CD14-positive monocyte (primary cell): ENCODE measurements at places on chromosomes 16 and 17.

- DNase-seq, result no peak
Observed at GRCh38 chr17:12089809-12090384, 69.2 kb downstream of the MAP2K4 start.

DNA sequence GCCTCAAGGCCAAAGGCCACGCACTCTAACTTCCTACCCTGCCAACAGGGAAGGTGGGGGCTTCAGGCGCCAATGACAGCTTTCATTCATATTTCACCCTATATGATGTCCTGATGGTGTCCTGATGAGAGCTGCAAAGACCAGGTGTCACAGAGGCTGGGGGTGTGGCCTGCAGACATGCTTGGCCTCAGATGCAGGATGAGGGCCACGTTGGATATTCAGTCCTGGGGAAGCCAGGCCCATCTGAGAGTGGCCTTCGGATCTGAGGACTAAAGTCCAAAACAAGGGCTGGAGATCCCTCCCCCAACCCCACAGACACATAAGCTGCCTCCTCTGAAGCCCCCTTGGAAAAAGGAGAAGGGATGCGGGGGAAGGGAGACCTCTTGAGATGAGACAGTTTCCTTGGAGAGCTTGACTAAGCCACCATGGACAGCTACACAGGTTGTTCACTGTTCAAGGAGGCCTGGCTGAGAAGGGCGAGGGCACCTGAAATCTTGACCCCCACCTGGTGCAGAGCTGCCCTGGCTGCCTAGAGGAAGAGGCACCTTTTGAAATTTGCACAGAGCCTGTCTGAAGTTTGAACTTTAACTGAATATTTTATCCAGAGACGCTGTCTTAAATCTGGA lies 24.3 kb upstream of the GSG1L start:
- no peak for DNase-seq

DNA sequence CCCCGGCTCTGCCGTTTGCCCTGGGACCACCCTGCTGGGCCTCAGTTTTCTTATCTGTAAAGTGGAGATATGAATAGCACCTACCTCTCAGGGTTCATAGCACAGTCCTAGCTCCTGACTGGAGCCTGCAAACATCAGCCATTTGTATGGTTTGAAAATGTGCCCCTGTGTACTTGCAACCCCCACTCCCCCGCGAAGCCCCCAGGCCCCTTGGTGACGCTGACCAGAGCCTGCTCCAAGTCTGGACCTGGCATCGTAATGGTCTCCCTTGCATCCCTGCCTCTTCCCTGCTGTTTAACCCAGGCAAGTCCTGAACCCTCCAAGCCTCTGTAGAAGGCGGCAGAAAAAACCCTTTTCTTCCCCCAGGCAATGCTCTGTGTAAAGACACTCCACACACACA lies 128.0 kb downstream of the IRF8 start:
- DNase-seq, result no peak

DNA sequence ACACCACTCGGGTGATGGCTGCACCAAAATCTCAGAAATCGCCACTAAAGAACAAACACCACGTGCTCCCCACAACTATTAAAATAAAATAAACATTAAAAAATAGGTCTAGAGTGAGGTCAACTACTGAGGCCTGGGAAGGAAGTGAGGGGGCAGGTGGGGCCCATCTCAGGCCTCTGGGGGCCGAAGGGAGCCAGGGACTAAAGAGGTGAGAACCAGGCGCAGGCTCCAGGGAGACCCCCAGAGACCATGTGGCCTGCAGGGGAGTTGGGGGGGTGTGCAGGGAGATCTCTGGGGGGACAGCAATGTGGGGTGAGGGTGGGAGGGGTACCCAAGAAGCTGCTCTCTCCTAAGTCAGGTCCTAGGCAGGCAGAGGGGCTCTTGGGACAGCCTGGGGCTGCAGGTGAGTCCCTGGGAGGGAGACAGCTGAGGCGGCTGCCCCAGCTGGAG lies 111.3 kb upstream of the SMURF2 start:
- DNase-seq, result no peak

GRCh38 chr16:57038166-57038565 lies 48.8 kb downstream of the NLRC5 start:
- no peak for DNase-seq

GRCh38 chr17:47253541-47254402 lies at the start of gene ITGB3:
Gene ITGB3, plus strand, starts transcription at chr17:47253827. Its CDS starts 35 bp downstream, at chr17:47253862.
- DNase-seq, result peak; percentile 29

DNA sequence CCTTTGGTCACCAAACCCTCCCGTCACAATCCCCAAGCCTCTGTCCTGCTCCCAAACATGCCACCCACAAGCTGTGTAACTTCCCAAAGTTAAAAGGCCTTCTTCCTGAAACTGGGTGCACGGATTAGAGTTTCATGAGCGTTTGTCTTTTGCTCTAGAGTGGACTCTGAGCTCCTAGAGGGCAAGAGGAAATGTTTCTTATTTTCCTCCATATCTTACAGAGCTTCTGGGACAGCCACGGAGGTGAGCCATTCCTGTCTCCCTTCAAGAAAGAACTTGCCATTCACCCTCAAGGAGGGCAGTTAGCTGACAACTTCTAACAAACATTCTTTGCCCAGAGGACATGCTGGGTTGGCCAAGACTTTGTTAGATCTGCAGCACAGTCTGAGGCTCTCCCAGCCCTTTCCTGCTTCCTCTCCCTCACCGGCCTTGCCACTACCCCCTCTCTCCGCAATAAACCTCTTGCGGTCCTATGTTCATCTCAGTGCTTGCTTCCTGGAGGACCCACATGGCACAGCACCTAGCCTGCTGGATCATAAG lies 2.6 kb upstream of the MYCBPAP start:
- no peak for DNase-seq

DNA sequence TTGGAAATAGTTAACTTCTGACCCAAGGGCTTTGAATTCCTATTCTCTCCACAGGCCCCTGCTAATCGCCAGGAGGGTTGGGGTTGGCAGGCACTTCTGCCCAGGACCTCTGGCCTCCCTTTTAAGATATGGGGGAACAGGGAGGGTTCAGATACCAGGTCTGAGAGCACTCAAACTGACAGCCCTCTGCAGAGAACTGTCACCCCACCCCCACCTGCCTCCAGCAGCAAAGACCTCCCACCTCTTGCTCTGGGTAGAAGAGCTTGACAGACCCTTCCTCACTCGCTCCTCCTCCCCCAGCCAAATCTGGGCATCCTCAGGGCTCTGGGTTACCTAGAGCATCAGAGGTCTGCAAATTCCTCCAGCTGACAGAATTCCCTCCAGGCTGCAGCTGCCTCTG lies 11.6 kb downstream of the CDH3 start:
- DNase-seq, result no peak

GRCh38 chr17:48954300-48954755 lies 9.7 kb upstream of the SNF8 start:
- DNase-seq, result no peak

DNA sequence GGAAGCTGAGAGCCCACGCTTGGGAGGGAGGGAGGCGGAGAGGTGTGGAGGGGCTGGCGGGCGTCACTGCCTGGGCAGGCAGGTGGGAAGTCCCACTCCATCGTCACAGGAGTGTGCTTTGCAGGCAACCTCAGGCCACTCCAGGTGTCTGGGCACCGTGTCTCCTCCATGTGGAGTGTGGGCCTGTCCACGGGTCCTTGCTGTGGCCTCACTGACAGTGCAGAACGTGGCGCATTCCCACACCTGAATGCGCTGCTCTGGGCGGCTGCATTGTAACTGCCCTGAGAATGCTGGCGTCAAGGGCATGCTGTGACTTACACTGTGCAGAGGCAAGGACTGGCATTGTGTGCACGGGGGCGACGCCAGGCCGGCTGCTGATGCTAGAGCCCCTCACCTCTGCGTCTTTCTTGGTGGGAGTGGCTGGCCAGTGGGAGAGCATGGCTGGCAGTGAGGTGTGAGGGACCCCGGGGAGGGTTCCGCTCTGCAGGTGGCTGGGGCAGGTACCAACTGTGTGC lies 66.4 kb downstream of the BANP start:
- no peak for DNase-seq

DNA sequence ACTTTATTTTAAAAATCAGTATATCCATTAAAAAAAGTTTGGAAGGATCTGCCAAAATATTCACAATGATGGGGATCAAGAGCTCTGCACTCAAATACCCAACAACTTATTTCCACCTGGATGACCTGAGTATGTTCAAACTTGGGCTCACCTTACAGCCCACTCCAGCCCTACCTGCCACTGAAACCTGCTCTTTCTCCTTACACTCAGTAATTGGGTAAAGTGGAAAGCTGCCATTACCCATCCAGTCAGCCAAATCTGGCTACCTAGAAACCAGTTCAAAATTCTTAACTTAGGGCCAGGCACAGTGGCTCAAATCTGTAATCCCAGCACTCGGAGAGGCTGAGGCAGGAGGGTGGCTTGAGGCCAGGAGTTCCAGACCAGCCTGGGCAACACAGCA lies 9.6 kb downstream of the VPS53 start:
- no peak for DNase-seq

GRCh38 chr16:3101018-3101840 lies 2.1 kb upstream of the ZSCAN10 start:
- peak; percentile 65 for DNase-seq

- no peak for DNase-seq
Observed at GRCh38 chr17:17387498-17388362, 84.6 kb downstream of the NT5M start.

DNA sequence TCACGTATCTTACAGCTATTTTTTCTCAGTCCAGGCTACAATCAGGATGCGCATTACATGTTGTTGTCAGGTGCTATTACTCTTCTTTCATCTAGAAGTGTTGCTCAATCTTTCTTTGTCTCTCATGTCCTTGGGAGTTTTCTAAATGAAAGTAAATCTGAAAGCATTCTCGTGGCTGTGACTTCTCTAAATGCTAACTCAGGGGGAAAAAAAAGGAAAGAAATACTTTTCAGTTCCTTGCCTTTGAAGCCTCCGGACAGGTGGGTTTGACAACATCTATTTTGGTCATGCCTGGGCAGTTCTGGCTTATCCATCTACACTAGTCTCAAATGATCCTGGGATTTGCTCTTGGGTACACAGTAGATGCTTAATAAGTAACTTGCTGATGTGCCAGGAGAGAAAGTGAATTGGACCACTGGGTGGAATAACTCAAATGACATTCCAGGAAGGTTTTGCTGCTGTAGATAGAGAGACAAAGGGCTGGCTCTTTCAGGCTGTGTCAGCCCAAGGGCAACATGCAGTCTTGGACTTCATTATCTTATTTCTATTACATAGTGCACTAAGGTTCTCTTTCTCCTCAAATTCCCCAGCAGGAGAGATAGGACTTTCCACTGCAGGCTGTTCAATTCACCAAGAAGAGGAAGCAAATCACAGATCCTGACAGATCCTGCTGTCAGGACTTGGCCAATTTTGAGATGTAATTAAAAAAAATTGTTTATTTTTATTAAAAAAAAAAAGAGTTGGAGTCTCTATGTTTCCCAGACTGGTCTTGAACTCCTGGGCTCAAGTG lies 63.6 kb upstream of the NFAT5 start:
- DNase-seq, result peak; percentile 69

DNA sequence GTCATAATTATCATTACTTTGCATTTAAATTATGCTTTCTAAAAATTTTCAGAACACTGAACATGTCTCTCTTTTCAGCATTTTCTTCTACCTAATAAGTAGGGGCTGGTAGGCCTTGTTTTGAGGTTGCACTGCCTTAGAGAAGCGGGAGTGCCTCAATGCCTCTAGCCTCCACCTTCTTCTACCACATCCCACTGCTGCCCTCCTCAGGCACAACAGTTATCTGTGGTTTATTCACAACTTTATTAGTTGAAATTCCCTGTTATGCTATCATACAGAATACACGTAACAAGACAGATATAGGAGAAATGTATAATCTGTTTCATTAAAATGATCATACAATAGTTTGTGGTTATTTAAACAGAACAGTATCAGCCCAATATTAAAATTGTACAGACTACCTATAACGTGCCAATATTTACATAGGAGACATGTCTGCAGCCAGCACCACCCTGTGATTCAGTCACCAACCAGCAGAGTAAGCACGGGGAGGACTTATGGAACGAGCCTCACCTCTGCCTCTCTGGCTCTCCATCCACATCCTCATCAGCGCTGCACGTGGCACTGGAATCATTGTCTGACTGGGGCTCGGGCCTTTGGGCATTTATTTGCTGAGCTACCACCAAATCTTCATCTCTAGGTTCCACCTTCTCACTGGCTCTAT lies 101.2 kb downstream of the TTC19 start:
- DNase-seq, result no peak

GRCh38 chr16:81873843-81874752 lies 95.0 kb downstream of the PLCG2 start:
- peak; percentile 49 for DNase-seq

GRCh38 chr16:12132290-12132689 lies 155.8 kb downstream of the SNX29 start:
- DNase-seq, result peak; percentile 24

DNA sequence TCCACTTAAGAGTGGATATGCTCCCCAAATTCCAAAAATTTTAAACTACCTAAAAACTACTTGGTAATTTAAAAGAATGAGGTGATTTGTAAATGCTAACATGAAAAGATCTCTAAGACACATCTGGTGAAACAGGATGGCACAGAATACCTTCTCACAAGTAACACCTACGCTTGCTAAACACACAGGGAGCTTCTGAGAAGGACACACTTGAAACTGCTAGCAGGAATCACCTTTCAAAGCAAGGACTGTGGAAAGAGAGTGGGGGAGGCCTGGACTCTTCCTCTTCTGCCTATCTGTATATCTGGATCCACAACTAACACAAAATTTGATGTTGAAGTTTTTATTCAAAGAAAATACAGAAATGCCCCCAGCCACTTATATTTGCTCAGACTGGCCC lies 52.4 kb downstream of the CYTH1 start:
- no peak for DNase-seq

- DNase-seq, result no peak
Observed at GRCh38 chr17:17098551-17099179, 56.4 kb downstream of the MPRIP start.

GRCh38 chr17:17859909-17860765 lies 23.4 kb upstream of the SREBF1 start:
- peak; percentile 66 for DNase-seq

DNA sequence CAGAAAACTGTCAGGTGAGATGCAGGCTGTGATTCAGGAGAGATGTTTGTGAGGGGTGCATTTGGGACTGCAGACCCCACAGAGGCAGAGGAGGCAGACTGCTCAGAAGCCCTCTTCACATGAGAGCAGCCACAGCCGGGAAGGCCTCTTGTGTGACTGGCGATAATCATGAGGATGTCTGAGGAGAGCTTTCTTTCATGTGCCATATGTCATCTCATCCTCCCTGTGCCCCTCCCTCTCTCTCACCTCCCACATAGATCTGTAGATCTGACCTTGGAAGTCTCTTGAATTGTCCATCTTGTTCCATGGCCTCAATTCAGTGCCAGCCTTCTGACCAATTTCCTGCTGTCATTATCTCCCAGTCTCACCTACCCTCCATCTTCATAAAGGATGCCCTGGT lies 50.5 kb downstream of the EPN2 start:
- no peak for DNase-seq

DNA sequence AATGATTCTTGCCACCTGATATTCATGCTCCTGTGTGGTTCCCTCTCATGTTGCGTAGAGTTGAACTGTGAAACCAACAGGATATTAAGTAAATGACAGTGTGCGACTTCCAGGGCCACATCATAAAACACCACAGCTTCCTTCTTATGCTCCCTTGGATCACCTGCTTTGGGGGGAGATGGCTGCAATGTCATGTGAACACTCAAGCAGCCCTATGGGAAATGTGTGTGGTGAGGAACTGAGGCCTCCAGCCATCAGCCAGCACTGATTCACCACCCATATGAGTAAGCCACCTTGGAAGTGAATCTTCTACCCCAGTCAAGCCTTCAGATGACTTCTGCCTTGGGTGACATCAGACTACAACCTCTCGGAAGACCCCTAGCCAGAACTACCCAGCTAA lies 427.5 kb downstream of the UTP18 start:
- DNase-seq, result no peak

- DNase-seq, result peak; percentile 41
Observed at GRCh38 chr17:50816271-50816670, 19.1 kb upstream of the WFIKKN2 start.

GRCh38 chr17:36196131-36196486 lies 449 bp downstream of the CCL3L1 start:
- DNase-seq, result no peak
